ENCODE measurements at places on chromosomes 4 and X.

DNA sequence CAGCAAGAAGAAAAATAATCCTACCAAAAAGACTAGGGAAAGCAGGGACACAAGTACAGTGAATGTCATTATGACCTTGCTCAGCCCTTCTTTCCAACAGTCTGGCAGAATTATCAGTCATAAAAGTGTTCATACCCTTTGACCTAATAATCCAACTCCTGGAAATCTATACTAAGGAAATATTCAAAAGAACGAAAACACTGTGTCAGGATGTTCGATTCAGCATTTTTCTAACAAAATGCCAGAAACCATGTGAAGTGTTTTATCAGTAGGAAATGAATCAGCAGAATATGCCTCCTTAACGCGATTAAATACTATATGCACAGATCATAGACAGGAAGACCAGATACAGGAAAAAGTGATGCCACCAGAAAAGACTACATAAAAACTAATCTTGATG lies 16.2 kb upstream of the S100G start:
- peak; percentile 25 for DNase-seq

DNA sequence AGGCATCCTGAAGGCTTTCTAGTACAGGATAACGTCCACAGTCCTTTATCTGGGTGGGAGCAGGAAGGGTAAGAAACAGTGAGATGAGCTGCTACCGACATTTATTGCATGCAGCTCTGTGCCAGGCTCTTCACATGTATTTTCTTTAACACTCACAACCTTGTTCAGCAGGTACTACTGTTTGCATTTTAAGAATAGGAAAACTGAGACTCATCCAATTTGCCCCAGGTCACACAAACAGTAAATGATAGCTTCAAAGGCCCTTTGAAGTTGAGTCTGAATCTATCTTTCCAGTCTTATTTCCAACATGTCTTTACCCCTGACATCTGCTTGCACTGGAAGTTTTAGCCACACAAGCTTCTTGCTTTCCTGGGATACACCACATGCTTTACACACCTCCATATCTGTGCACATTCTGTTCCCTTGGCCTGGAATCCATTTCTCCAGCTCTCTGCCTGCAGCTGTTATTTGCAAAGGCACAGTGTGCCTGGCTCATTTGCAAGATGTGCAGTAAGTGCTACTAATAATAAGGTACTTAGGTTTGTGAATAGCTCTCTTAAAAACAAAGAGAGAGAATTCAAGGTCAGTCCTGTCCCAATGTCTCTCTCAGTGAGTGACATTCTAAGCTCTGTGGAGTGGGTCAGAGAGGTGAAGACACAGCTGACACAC lies 61.2 kb downstream of the METTL14 start:
- DNase-seq, result no peak

DNA sequence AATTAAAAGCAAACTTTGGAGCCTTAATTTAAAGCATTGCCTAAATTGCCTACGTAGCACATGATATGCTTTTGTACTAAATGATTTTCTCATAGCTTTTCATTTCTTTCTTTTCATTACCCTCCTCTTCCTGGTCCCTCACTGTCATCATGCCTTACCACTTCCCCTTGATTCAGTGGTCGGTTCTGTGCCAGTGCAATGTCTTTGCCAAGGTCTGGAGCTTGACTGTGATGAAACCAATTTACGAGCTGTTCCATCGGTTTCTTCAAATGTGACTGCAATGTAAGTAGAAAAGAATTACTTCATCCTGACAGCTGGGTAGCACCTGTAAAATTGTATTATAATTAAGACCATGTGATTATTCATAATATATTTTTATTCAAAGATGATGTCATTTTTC lies 72.5 kb downstream of the C4orf46 start:
- DNase-seq, result no peak

- no peak for DNase-seq
Observed at GRCh38 chr4:132823419-132823818, 325.7 kb upstream of the PCDH10 start.

DNA sequence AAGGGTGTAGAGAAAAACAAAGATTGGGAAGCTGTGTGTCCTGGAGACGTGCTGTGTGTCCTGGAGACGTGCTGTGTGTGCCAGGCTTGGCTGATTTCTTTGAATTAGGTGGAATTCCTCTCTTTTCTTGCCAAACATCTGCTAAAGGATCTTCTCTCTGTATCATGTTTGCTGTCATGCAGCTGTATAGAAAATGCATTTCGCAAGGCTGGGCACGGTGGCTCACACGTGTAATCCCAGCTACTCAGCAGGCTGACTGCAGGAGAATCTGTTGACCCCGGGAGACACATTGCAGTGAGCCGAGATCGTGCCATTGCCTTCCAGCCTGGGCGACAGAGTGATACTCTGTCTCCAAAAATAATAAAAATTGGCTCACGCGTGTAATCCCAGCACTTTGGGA lies 187.0 kb downstream of the CRLF2 start:
- no peak for DNase-seq

DNA sequence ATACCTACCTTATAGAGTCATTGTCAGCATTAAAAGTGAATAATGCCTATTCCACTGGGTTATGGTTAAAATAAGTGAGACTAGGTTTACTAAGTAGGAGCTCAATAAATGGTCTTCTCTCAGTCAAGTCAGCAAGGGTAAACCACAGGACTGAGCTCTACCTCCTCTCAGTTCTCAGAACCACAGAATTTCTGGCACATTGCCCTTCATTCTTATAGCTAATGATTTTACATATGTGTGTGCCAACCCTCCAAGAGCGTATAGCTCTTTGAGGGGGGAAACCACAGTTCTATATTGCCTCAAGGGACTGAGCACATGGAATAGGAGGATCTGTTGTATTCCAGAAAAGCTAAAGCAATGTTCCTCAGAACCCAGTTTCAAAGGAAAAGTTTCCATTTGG lies 124.8 kb downstream of the ATG4A start:
- peak; percentile 23 for DNase-seq

GRCh38 chr4:74039315-74039763 lies 850 bp upstream of the CXCL3 start:
- DNase-seq, result no peak

GRCh38 chrX:52213276-52213675 lies 28.6 kb downstream of the MAGED4 start:
- DNase-seq, result no peak

GRCh38 chr4:2938906-2939305 lies 24.3 kb downstream of the NOP14 start:
- no peak for DNase-seq

- DNase-seq, result peak; percentile 86
Observed at GRCh38 chr4:78864405-78865024, 74.7 kb downstream of the PAQR3 start.

DNA sequence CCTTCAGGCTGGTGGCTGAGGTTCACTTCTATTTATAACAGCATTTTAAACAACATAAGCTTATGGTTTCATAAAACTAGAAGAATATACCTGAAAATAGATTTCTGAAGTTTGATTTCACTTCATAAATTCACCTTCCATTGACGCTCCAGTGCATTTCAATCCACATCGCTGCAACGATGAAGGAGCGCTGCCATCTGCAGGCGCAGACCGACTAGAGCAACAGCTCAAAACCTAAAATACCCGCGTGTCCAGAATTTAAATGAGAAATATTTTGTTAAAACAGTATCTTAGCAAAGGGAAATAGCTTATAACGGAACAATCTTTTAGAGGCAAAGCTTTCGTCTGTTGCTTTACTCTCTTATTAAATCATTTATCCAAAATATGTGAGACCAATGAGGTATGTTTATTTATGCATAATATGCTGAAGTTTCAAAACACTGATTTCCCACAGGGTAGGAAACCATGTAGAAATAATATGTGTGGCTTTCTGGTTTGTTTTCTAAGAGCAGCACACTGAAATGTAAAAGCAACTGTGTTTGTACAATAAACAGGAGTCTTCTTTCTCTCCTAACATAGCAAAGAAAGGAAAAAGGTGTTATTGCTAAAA lies 816.4 kb upstream of the FRG1 start:
- DNase-seq, result peak; percentile 42

DNA sequence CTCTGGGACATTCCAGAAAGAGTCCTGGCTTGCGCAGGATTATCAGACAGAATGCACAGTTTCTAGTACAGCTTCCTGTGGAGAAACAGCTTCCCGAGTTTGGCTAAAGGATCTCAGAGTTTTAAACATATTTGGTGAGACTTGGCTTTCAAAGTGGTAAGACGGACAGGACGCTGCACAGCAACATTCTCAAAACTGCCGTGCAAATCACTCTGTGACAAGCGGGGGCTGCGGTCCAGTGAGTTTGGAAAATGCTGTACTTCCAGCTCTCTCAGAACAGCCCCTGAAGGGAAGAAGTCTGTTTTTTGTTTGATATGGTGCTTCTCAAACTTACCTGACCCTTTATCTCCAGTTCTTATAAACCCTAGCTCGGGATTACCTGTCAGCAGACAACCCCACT lies 18.1 kb downstream of the LGI2 start:
- DNase-seq, result no peak

GRCh38 chr4:25320773-25321172 lies 8.2 kb downstream of the ZCCHC4 start:
- DNase-seq, result peak; percentile 88

- no peak for DNase-seq
Observed at GRCh38 chr4:170229006-170229405, 139.2 kb upstream of the AADAT start.

GRCh38 chr4:152479428-152480026 lies 56.4 kb downstream of the FBXW7 start:
- peak; percentile 75 for DNase-seq

DNA sequence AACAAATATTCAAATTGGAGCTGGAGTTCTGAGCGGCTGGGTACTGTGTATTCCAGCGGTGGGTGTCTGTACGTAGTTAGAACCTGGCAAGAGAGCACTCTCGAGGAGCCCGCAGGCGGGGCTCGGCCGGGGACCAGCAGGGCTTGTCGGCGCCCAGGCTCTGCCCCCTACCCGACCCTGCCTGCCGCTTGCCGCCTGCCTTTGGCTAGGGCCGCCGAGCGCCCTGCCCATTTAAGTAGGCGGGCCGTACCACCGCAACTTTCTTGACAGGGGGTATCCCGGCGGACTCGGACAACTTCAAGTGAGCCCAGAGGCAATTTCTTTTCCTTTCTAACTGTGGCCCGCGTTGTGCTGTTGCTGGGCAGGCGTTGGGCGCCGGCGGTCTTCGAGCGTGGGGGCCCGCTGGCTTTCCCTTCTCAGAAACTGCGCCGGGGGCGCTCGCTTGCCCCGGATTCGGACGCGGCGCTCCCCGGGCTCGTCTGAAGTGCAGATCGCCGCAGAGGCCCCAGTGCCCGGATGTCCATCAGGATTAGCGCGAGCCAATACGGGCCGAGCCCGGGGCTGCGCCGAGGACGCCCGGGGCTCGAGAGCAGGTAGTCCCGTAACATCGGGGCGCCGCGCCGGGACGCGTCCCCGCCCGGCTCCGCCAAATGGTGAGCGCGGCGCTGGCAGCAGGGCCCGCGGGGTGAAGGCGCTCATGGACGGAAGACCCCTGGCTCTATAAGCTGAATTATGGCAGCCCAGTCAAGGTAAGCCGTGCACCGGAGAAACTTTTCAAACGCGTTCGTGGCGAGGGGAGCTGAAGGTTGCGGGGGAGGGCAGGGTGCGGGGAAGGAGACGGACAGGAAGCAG lies 72.1 kb downstream of the AFF1 start:
- DNase-seq, result peak; percentile 97

DNA sequence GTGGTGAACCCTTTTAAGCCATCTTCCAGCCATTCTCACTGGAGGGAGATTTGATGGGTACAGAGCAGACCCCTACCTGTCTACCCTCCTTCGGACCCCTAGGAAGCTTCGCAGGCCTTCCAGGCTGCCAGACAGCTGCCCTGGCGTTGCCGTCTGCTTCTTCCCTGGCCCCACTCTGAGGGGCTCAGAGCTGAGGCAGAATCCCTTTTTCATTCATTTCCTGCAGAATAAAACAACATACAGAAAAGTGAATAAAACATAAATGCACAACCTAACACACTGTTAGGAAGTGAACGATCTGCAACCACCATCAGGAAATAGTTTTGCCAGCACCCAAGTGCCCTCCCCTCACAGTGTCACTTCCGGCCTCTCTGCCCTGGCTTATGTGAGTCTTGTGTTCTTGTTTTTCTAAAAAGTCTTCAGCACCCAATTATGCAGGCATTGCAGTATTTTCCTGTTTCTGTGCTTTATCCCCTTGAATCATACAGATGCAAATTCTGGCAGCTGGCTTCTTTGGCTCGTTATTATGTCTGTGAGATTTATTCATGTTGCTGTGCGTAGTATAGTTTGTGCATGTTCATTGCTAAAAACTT lies 5.6 kb upstream of the ADD1 start:
- DNase-seq, result no peak

GRCh38 chrX:143754183-143754582 lies 33.6 kb upstream of the SPANXN2 start:
- no peak for DNase-seq

GRCh38 chr4:132530861-132531260 lies 618.2 kb upstream of the PCDH10 start:
- no peak for DNase-seq

DNA sequence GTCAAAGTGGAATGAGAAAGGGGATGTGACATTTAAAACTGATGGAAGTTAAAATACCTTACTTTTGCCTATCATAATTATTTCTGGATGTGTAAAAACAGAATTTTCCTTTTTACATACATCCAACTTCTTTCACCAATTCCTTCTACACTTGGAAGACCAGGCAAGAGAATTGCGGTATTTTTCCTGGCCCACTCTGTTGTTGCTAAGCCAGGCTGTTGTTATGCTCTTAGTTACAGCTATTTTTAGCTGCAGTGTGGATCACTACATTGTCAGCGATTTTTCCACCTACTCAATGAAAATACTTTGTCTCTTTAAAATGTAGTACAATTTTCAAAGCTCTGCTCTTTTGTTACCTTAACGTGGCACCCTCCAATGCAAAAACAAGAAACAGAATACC lies 43.4 kb downstream of the NKX6-1 start:
- DNase-seq, result peak; percentile 8

GRCh38 chr4:150297861-150298474 lies 219.7 kb downstream of the DCLK2 start:
- DNase-seq, result peak; percentile 79

Measured in astrocyte of the spinal cord (primary cell).